MV-4-11 (cell line): ENCODE measurements at places on chromosomes 1 and 21.

DNA sequence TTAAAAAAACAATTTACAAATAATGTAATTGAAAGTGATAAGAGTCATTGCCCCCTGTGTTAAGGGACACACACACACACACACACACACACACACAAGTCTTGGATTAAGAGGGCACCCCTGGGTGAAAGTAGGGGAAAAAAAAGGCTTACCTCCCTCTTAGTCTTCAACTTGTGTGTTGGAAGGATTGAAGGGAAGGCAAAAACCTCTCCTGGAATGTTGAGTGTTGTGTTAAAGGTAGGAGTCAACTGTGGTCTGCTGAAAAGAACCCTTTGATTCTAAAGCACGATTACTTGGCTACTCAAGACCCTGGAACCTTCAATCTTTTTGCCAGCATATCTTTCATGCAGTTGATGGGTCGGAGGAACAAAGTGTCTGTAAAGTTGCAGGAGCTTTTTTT, 6.4 kb downstream of the PBX1 start:
- DNase-seq = no peak

- DNase-seq = no peak
Observed at GRCh38 chr1:81558291-81559076, 242.2 kb upstream of the ADGRL2 start.

- peak; percentile 69 for DNase-seq
Observed at GRCh38 chr1:214136324-214136919, 144.5 kb upstream of the SMYD2 start.

DNA sequence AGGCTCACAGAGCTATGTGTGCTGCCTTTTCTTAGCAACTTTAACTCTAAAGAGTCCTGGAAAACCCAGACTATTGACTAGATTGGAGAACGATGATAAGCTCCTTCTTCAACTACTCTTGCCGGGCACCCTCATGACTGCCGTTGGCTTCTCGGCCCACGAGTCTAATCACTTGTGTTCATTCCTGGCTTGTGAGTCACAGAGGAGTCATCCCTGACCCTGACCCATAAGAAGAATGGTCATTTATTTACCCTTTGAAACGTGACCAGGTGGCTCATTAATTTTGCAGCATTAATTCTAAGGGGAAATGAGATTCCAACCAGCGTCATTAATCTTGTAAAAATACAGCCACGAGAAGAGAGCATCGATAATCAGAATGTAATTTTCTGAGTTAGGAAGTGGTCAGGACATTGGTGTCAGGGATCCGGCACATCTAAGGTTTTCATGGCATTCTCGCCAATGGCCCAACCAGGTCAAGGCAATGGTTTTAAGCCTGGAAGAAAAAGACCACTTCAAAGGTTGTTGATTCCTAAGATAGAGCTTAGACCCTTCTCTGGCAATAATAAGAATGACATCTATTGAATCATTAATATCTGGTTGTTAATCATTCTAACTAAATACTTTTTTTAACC, 183.6 kb upstream of the RUNX1 start:
- no peak for DNase-seq

DNA sequence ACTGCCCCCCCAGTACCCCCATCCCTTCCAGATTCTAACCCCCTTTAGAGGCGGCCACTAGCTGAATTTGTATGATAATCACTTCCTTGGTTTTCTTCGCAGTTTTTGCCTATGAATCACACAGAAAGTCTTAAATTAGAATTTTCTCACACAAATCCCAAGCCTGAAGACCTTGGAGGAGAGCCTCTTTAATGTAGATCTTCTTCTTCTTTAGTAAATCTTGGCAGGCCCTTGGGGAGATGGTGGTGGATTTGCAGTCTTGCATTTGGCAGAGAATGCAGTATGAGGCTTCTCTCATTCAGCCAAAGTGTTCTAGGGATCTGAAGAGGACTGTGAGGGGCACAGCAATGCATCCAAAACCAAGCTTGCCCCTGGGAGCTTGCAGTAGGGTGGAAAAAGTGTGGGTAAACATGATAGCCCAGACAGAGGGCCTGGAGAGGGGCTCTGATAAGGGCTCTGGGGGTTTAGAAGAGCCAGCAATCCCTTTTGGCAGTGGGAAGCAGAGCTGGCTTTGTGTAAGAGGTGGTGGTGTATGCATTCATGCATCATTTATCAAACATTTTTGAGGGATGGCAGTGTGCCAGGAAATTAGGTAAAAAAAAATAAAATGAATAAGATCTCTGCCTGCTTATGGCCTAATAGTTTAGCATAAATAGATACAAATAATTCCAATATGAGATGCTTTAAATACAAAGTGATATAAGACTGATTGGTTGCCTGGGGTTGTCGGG, 7.7 kb upstream of the CDC42 start:
- DNase-seq = no peak

DNA sequence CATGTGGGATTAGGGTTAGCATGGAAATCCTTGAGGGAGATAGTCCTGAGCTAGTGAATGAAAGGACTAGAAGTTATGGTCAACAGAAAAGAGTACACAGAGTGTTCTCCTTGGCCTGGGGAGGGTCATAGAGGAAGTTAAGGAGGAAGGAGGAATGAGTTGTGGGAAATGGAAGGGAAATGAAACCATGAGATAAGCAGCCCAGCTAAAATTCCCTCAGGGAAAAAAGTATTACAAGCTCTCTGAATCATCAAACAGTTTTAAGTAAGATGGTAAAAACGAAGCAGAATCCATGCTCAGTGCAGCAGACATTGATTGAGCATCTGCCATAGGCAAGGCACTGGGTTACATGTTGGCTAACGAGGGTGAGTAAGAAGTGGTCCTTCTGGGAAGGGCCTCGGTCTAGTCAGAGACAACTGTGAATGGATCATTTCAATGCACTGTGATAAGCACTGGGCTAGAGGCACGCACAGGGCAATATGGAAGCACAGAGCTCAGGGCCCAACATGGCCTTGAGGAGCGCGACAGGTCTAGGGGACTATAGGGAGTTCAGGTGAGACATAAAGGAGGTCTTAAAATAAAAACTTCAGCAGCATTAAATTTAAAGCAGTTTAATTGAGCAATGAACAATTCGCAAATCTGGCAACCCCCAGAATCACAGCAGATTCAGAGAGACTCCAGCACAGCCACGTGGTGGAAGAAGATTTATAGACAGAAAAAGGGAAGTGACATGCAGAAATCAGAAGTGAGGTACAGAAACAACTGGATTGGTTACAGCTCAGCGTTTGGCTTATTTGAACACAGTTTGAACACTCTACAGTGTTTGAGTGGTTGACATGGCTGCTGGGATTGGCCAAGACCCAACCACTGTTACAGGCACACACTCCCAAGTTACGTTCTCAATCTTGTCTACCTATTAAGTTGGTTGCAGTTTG, 219.5 kb downstream of the HLX start:
- peak; percentile 94 for DNase-seq

DNA sequence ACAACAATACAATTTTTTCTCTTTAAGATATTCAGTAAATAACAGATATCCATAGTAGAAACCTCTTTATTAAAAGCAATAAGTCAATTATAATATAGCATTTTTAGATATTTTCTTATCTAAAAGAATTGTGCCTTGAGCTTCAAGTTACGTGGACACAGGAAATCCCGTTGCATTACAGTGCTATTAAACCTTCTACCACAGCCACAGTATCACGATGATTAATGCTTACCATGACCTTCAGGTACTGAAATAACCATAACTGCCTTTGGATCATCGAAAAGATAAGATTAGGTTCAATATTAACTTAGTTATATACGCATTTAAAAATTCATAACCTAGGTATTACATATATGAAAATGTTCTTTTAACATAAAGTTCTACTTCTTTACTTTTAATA, 17.9 kb downstream of the B3GALNT2 start:
- no peak for DNase-seq

DNA sequence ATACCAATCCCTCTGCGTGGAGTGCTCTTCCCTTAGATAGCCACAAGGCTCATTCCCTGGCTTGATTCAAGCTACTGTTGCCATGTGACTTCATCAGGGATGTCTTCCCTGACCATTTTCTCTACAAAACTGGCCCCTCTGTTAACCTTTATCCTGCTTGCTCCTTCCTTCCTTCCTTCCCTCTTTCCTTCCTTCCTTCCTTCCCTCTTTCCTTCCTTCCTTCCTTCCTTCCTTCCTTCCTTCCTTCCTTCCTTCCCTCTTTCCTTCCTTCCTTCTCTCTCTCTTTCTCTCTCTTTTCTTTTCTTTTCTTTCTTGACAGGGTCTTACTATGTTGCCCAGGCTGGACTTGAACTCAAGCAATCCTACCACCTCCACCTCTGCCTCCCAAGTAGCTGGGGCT, 6.2 kb upstream of the RYR2 start:
- DNase-seq = no peak

GRCh38 chr1:66237042-66237441, 296.9 kb upstream of the SGIP1 start:
- no peak for DNase-seq

GRCh38 chr1:30645807-30646206, 77.6 kb downstream of the MATN1 start:
- DNase-seq = no peak

- no peak for DNase-seq
Observed at GRCh38 chr1:163213626-163214025, 10.9 kb upstream of the RGS5 start.

DNA sequence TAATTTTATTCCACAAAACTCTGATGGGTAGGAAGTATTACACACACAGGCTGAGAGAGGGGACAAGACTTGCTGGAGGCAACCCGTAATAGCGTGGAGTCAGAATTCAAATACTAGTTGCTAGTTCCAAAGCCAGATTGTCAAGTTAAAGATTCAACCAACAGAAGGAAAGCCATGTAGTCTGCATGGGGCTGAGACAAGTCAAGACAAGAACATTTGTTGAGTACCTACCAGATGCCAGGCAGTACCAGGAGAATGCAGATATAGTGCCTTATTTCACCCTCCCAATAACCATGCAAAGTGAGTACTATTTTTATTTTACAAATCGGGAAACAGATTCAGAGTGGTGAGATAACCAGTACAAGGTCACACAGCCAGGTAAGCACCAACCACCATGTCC, 110.4 kb upstream of the SPATA6 start:
- no peak for DNase-seq

GRCh38 chr1:66758241-66758755, 6.0 kb downstream of the DYNLT5 start:
- peak; percentile 88 for DNase-seq

DNA sequence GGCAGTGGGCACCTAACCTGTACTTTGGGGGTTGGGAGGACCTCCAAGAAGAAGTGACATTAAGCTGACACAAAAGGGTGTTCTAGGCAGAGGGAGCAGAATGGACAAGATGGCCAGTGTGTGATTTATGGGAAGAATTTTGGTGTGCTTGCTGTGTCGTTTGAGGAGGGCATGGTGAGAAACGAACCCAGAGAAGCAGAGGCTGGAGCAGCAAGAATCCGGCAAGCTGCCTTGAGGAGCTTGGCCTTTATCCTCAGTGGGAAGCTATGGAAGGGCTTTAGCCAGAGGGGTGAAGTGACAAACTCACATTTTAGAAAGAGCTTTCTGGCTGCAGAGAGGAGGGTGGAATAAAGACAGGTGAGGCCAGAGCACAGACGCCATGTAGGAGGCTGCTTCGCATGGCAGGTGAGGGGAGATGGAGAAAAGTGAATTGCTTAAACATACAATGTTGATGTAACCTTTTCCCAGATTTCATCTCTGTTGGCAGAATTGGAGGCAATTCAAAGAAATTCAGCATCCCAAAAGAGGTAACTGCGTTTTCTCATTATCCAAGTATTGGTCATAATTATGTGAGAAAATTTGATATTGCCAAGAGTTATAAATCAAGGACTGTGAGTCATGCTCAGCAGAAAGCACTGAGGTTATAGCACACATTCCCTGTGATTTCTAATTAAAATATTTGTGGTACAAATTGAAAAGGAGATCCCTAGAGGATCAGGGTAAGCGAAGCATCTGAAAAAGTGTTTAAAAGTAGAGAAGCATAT, 26.5 kb downstream of the TRIM45 start:
- DNase-seq = no peak

- no peak for DNase-seq
Observed at GRCh38 chr1:207084701-207085180, 3.9 kb upstream of the C4BPB start.

DNA sequence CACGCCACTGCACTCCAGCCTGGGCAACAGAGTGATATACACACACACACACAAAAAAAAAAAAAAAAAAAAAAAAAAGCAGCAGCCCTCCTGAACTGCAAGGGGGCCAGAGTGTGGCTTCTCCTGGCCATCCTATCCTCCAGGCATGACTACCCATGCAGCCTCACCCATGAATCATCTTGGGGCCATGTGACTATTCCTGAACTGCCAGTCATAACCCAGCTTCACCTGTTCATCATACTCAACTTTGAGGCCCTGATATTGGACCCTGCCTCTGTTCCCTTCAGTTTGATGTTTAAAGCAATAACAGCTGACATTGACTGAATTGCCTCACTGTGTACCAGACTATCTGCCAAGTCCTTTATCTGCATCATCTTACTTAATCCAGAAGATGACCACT, 2.8 kb upstream of the HPCAL4 start:
- no peak for DNase-seq

- peak; percentile 66 for DNase-seq
Observed at GRCh38 chr1:193070386-193070753, 11.0 kb downstream of the RO60 start.

GRCh38 chr1:51729824-51730301, 113.0 kb downstream of the OSBPL9 start:
- DNase-seq = no peak

DNA sequence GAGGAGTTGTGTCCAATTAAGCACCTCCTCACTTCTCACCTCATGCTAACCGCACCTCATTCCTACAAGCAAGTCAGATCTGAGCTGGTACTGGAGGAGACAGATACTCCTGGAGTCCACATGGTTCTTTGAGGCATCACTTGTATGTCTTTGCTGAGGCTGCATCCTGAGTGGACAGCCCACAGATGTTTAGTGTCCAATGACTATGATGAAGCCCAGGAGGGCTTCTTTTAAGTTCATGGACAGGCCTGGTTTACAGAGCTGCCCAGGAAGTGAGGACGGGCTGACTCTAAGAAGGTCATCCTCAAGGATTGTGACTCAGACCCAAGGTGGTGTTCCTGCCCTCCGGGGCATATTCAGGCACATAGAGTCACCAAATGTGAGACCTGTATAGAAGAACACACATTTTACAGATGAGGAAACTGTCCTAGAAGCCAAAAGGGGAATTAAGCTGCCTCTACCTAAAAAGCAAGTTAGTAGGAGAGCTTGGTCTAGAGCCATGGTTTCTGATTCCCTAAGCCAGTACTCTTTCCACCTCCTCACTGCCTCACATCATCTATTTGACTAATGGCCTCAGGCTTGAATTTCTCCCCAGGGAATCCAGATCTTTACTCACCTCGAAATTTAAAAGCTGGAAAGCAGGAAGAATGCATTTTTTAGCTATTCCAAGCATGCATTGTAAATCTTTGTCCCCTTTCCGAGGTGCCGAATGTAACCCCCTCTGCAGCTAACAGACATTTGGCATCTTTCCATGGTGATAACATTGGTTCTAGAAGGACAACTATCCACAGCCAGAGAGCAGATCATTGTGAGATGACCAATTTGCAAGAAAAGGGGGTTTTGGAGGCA, 228.1 kb downstream of the OMA1 start:
- no peak for DNase-seq

- DNase-seq = peak; percentile 71
Observed at GRCh38 chr1:59688976-59689375, 125.8 kb upstream of the HOOK1 start.
